ENCODE measurements at places on chromosomes 16 and 17. TPM values are rescaled to one million over a fixed set of nuclear protein-coding genes. Genes with fewer than 3 reads are reported as not detected.

Gene NPIPA2
- total RNA-seq = 0.86 TPM

Gene NLRC5
- 842 TPM for total RNA-seq

Gene CD300A
- total RNA-seq = 4.8 TPM

Gene MFAP4
- total RNA-seq = not detected

Measured in CD4-positive, CD25-positive, alpha-beta regulatory T cell (primary cell).